Fibroblast of pulmonary artery (primary cell): ENCODE measurements at places on chromosomes 1 and 21.

DNA sequence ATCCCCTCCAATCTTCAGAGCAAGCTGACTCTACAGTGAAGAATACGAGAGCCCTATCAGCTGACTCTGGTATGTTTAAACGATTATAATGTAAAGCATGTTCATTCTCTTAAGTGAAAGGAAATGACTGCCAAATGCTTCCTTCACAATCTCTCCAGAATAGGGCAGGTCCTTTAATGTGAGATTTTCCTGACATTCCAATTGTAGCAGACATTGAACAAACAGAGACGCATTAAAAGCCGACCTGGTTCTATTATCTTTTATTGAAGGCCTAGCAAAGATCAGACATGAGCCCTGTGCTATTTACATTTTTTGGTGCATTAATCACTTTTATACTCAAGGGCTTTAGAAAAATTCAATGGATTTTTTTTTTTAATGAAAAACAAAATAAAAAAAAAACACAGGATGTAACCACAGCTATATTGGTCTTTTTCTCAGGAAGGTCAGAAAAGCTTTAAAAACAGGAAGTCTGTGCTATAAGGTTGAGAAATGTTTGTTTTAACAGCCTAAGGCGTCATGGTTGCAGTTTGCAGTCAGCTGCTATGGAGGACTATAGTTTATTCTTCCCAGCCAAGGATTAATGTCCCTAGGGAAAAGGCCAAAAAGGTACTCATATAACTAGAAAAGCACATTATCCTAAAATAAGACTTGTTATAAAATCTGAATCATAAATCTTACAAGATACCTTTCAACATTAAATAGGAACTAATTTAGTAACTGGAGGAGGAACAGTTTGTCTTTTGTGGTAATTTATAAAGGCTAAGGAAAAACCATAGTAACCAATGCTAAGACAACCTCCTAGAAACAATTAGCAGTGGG lies 104.8 kb downstream of the RERE start:
- DNase-seq, result peak; percentile 96

DNA sequence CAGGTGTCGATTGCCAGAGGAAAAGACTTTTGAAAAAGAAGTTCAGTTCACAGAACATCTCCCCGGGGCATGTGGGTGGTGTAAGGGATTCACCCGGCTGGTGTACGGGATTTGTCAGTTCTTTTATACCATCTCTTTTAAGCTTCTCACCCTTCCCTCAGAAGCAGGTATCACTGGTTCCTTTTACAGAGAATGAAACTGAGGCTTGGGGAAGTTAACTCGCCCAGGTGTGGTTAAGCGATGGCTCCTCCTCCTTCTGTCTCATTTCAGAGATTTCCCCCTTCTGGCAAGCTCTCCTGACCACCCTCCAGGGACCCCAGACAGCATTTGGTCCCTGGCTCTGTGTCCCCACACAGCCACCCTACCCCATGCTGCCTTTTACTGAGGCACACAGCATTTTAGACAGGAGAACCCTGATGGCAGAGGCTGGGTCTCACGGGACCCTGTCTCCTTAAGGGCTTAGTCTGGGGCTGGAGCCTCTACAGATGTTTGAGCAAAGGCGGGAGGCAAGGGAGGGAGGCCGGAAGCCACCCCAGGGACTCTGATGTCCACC lies 2.8 kb upstream of the ECE1 start:
- no peak for DNase-seq

GRCh38 chr1:244050835-244051444 lies at the start of gene ZBTB18:
Gene ZBTB18 (plus strand): TSS chr1:244051283. CDS start chr1:244051432, 149 bp downstream.
- peak; percentile 53 for DNase-seq

DNA sequence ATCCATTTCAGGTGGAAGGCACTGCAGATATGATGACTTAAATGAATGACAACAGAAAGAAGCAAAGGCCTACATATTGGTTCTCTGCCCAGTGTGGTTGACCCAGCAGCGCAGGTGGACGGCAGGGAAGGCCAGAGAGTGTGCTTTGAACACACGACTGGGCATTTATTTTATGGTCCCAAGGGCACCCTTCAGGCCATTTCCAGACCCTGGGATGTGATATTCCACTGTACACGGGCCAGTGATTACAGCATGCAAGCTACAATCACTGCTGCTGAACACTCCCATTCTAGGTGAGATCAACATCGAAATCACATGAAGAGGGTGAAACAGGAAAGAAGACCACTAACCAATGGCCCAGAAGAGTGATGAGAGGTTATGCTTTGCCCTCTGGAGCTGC lies 33.8 kb downstream of the PCNX2 start:
- DNase-seq, result no peak

DNA sequence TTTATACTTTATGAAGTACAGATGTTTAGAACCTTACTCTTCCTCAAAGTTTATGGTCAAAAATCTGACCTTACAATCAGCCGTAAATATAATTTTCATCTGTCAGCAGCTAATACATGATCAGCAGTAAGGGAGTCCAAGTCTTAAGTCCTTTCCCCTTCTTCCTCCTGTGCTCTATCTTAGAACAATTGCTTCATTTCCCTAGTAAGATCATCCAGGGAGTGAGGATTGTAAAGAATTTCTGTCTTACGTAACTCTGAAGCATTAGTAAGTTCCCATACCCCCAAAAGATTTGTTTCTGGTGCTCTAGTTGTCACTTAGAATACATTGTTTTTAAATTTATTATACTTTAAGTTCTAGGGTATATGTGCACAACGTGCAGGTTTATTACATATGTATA lies 2.1 kb downstream of the SETDB1 start:
- DNase-seq, result peak; percentile 67

GRCh38 chr1:99228153-99228552 lies 36.1 kb upstream of the PLPPR4 start:
- DNase-seq, result no peak

DNA sequence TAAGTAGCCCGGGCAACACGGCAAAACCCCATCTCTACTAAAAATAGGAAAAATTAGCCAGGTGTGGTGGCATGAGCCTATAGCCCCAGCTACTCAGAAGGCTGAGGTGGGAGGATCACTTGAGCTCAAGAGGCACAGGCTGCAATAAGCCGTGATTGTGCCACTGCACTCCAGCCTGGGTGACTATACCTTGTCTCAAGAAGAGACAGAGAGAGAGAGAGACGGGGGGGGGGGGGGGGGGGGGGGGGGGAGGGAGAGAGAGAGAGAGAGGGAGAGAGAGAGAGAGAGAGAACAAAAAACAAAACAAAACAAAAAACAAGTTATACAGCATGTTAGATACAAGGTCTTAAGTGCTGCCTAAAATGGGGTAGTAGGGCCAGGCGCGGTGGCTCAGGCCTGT lies 77.8 kb upstream of the ZNF281 start:
- no peak for DNase-seq

DNA sequence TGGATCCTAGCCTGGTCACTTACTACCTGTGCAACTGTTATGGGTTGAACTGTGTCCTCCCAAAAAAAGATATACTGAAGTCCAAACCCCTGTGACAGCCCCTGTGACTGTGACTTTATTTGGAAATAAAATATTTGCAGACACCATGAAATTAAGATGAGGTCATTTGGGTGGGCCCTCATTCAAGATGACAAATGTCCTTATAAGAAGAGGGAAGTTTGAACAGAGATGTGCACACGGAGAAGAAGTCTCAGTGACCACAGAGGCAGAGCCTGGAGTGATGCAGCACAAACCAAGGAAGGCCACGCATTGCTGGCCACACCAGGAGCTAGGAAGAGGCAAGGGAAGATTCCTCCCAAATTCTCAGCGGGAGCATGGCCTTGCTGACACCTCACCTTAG lies 249.7 kb upstream of the RUNX1 start:
- DNase-seq, result no peak

- DNase-seq, result peak; percentile 71
Measured at GRCh38 chr1:111738436-111739193, 580 bp downstream of the INKA2 start.

GRCh38 chr1:243723050-243723449 lies 127.0 kb downstream of the AKT3 start:
- DNase-seq, result no peak

- DNase-seq, result no peak
Measured at GRCh38 chr1:109630081-109630897, 10.7 kb downstream of the AMPD2 start.

DNA sequence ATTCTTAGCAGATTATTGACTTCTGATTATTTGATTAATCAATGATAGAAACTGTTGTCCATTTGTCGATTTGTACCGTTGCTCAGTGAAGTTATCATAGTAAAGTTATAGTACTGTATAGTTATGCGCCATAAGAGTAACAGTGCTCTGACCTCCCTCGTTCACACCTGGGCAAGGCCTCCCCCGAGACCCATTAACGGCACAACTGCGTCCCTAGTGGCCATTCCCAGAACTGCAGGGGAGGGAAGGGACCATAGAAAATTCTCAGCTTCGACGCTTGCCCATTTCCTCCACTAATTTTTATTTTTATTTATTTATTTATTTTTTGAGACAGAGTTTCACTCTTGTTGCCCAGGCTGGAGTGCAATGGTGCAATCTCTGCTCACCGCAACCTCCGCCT lies 334.4 kb downstream of the DSCAM start:
- DNase-seq, result no peak

- peak; percentile 67 for DNase-seq
Measured at GRCh38 chr1:180533266-180533987, 25.3 kb upstream of the OVAAL start.

DNA sequence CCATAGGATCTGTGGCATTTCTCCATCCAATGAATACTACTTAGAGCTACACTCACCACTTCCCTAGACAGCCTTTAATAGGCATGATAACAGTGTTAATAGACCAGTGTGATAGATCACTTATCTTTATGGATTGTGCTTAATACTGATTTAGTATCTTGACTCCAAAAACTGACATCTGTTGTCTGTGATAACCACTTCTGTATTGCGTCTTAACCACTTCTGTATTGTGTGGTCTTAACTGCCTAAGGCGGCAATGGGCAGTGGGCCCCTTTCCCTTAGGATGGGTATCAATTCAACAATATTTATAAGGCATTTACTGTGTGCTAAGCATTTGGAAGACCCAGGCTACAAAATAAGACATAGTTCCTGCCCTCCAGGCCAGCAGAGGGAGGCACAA lies 32.0 kb upstream of the RCAN3 start:
- DNase-seq, result no peak

DNA sequence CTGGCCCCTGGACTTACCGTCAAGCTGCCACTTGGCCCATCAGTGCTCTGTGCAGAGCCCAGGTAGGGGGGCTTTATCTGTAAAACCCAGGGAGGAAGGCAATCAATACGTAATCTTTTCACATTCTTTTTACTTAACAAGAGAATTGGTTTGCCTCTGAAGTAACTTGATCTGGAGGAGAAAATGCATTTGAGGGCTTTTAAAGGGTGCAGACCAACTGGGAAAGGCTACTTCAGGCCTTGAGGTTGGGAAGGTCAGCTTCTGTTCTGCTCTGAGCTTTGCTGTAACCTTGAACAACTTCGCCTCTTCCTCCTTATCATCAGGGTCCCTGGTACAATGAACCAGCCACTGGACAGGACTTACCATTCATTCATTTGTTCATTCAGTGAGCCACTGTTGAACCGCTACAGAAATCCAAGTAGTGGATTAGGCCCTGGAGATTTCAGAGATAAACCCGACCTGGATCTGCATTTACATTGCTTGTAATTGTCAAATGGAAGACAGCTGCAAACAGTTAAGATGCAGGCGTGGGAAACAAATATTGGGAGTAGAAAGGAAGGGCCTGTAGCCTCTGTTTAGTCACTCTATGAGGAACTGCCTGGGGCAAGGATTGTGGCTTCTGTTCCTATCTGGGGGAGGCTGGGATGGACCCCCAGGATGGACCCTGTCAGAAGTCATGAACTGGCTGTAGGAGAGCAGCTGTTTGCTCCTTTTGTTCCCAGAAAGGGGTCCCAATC lies 90.9 kb downstream of the MAN1C1 start:
- no peak for DNase-seq

- DNase-seq, result peak; percentile 95
Measured at GRCh38 chr1:227343727-227344551, 25.6 kb upstream of the CDC42BPA start.

DNA sequence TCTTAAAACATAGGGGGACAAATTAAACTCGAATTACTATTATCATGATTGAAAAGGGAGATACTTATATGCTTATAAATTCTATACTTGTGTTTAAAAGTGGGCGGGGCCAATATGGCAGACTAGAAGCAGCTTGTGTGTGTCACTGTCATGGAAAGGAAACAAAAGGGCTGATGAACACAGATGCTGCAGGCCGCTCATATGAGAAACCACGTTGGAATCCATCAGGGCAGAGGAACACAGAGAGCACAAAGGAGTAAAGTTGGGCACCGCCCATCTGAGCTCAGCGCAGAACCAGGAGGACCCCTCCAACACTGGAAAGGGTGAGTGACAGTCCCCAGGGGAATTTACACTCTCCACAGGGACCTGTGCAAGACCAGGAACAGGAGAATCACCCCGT lies 107.0 kb downstream of the SLC5A9 start:
- peak; percentile 75 for DNase-seq
